ENCODE measurements at places on chromosomes 4 and X.

- DNase-seq = no peak
Observed at GRCh38 chr4:26804451-26804850, 56.2 kb upstream of the STIM2 start.

DNA sequence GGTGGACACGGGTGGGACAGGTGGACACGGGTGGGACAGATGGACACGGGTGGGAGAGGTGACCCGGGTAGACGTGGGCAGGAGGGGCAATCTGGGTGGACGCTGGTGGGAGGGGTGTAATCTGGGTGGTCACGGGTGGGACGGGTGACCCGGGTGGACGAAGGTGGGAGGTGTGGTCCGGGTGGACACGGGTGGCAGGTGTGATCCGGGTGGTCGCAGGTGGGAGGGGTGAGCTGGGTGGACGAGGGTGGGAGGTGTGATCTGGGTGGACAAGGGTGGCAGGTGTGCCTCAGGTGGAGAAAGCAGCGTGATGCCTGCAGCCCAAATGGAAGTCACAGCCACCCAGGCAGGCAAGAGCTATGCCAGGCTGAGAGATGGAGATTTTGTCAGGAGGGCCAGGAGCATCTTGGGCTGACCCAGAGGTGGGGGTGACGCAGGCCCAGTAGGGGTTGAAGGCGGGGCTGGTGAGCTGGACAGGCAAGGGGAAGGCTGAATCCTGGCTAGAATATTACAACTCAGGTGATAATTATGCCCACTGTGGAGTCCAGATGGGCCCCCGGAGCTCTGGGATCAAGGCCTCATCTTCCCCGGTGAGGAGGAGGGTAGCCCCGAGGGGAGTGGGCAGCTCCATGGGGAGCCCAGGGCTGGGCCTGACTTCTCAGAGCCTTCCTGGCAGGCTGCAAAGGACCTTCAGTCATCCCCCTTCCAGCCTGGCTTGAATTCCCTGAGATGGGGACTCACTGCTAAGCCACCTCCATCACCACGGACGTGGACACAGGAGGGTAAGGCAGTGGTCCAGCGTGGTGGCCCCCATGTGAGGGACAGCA, 100.0 kb downstream of the ADRA2C start:
- DNase-seq = no peak

- no peak for DNase-seq
Observed at GRCh38 chrX:132651421-132652086, 162.7 kb upstream of the MBNL3 start.

GRCh38 chr4:134313591-134313990, 112.0 kb upstream of the PABPC4L start:
- no peak for DNase-seq

- no peak for DNase-seq
Observed at GRCh38 chr4:80077639-80078038, 4.6 kb upstream of the ANTXR2 start.

GRCh38 chrX:106177982-106178321, 9.8 kb downstream of the PWWP3B start:
- no peak for DNase-seq

- no peak for DNase-seq
Observed at GRCh38 chr4:93201471-93202096, 627.0 kb upstream of the ATOH1 start.

DNA sequence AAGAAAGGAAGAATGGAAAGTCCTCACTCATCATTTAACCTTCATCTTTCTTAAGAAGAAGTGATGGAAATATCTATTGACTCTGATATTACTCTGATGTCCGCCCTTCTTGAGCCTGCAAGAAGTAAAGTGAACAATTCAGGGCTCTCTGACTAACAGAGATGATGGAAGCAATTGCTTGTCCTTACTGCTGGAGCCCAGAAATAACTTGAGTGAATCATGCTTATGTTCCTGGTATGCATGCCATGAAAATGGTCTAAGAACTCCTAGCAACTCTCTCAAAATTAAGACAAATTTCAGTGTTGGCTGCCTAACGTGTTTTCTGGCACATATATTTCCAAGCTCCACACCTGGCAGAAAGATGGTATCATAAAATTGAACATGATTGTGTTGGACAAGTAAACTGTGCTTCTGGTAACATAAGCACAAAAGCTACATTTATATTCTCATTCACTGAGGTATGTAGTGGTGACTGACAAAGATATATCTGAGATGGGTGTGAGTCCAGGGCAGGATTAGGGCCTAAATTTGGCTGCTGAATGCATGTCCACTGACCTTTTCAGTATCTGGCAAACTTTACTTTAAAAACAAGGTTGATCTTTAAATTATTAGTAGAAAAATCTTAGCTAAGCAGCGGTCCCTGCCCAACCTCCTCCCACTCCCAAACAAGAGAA, 109.2 kb upstream of the OTUD4 start:
- DNase-seq = no peak

DNA sequence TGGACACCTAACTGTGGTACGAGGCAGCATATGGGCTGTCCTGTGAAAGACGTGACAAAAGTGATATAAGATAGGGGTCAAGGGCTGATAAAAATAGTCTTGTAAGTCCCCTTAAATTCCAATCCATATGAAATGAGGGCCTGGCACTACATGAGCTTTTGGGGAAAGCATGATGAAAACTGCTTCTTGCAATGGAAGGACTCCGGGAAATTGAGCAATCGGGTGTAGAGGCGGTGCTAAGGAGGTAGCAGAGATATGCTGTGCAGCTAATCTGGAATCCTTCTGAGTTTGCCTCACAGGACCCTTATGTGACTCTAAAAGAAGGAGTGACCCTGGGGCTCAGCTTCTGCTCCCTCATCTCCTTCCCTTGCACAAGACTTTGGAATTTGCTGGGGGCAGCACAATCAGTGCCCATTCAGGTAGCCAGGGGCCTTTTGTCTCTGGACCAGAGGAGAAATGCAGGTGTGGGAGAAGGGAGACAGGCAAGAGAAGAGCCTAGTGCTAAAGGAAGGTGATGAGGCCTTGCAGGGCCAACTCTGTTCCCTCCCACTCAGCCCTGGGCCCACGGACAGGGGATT, 12.8 kb downstream of the CLDN2 start:
- no peak for DNase-seq

DNA sequence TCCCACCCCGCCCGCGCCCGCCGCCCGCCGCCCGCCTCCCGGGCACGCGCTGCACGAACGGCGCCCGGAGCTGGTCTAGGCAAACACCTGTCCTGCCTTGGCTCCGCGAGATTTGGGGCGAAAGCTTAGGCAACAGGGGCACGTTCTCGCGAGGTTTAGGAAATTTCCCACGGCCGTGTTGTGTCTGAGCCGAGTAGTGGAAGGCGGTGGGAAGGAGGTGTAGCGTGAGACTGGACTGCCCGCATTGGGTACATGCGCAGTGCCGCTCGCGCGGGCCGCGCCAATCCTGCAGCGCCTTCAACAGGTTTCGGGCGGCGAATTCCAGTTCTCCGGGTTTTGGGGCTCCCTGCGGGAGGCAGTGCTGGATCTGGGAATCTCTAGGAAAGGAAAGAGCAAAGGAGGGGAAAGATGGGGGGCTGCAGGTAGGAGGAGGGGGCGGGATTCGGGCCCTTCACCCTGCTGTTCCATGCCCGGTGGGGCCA, 1.3 kb upstream of the RBPJ start:
- DNase-seq = peak; percentile 95

- DNase-seq = no peak
Observed at GRCh38 chrX:150868625-150869024, 29.8 kb downstream of the CD99L2 start.

DNA sequence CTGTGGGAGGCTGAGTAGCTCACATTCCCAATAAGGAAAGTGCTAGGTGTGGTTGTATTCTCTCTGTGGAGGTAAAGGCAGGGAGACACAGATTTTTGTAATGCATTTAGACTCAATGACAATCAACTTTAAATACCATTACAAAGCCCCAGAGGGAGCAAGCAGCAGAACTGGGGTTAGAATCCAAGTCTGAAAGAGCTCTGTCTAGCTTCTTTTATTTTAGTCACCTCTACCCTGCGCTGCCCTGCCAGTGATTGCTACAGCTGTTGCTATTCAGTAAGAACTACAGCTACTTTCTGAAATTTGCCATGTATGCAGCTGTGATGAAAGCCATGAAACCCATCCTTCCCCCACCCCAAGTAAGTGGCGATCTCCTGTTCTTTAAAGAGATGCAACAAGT, 22.5 kb downstream of the SLC39A8 start:
- DNase-seq = no peak

- DNase-seq = no peak
Observed at GRCh38 chr4:80173401-80173800, 23.9 kb upstream of the PRDM8 start.

GRCh38 chr4:170868170-170868569, 778.4 kb upstream of the AADAT start:
- no peak for DNase-seq

- DNase-seq = no peak
Observed at GRCh38 chr4:181194096-181194495, 1049.1 kb upstream of the TENM3 start.

DNA sequence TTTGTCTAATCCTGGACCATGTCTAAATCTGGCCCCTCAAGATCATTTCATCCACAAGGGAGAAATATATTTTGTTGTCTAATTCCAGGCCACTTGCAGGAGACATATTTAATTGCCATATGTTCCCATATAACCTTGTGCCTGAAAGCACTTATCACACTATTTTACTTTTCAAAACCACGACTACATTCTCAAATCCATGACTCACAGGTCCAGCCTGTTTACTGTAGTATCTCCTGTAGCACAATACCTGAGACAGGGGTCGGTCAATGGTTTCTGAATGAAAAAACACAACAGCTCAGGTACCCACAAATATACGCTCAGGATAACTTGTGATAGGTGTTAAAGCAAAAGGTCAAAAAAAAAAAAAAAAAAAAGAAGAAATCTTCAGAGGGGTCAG, 60.9 kb downstream of the SEC24D start:
- DNase-seq = no peak

DNA sequence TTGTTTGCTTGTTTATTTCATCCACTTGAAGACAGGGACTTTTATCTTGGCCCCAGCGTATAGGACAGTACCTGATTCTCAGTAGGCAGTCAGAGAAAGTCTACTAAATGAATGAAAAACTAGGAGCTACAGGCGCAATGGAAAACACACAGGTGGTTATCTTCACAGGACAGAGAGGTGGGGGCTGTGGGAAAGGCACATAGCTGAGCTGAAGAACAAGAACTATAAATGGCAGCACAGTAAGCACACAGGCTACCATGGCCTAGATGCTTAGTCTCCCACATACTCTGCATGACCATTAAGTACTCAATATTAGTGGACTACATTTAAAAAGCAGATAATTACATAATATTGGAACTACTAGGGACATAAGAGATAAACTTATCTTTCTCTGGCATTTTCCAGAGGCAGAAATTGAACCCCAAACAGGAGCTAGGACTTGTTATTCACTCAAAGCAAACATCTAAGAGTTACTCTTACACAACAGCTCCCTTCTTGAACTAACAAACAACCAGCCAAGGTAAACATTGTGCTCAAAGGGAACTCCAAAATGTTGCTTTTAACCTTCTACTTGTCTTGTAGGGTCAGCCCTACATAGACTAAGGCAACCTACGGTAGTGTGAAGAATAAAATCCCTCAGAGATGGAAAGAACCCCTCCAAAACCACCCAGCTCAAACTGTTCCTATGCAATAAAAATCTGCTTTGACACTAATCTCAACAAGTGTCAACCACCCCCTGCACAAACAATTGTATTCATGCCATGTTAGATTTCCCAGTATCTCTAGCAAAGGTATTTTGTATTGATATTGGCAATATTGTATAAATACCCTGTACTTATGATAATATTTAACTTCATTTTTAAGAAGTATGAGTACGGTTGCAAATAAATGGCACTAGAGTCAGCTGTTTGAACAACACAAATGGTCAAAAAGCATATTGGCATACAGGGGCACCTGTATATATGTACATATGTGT, 593.6 kb downstream of the KLHL13 start:
- no peak for DNase-seq

DNA sequence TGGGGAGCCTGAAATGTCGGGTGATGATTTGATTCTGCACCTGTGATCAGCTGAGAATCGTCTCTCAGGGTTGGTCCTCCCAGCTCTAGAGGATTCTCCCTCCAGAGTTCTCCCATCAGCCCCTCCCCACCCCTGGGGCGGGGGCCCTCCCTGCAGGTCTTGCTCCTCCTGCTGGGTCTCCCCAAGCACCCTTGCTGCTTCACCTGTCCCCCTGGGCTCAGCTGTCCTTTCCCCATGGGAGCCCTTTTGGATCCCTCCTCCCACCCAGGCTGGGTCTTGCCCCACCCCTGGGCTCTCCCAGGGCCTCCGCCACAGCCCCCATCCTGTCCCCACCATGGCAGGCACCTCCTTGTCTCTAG, 22.2 kb downstream of the PSAPL1 start:
- DNase-seq = no peak

- no peak for DNase-seq
Observed at GRCh38 chrX:46864606-46865005, 27.8 kb downstream of the RP2 start.

GRCh38 chr4:76950052-76950955, 752 bp downstream of the SEPTIN11 start:
- DNase-seq = peak; percentile 35

DNA sequence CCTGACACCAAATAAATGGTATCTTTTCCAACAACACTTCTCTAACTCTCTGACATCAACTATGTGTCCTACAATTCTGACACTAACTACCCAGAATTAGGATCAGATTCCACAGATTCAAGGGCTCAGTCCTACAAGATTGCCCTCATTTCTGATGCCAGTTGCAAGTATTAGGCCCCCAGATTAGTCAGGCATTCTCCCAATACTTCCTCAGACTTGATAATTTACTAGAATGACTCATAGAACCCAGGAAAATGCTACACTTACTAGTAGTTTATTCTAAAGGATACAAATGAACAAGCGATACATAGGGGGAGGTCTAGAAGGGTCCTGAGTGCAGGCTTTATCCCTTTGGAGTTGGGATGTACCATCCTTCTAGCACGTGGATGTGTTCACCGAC, 8.5 kb downstream of the TIGD2 start:
- no peak for DNase-seq

DNA sequence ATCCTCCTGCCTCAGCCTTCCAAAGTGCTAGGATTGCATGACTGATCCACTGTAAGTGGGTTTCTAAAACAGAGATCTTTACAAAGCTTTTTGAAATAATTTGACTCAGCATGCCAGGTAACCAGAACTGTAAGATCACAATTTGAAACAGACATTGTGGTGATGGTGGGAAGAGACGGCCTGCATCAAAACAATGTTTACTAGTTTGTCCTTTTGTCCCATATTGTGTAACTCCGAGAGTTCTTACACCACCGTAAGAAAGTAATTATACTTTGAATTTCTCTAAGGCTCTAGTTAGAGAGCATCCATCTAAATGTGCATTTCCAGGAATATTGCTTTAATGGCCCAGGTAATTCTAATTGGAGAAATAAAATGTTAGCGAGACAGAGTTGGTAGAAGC, 594 bp upstream of the ARHGAP24 start:
- DNase-seq = no peak

Data from stimulated activated CD8-positive, alpha-beta memory T cell treated with anti-CD3 and anti-CD28 coated beads, Interleukin-4, amount 100 ng/mL, for 4 hours (primary cell).